Small intestine (tissue), 16 donors: ENCODE measurements at places on chromosomes 7 and 10. TPM values are rescaled to one million over a fixed set of nuclear protein-coding genes. Genes with fewer than 3 reads are reported as not detected.

GRCh38 chr10:69069090-69070042 lies 18.5 kb upstream of the SRGN start:
- DNase-seq = no peak

GRCh38 chr7:50556247-50556991 lies 8.8 kb downstream of the DDC start:
- DNase-seq = peak; percentile 89

- DNase-seq = no peak
These were observed 59.3 kb upstream of the IGFBP3 start for GRCh38 chr7:45980181-45980905.

DNA sequence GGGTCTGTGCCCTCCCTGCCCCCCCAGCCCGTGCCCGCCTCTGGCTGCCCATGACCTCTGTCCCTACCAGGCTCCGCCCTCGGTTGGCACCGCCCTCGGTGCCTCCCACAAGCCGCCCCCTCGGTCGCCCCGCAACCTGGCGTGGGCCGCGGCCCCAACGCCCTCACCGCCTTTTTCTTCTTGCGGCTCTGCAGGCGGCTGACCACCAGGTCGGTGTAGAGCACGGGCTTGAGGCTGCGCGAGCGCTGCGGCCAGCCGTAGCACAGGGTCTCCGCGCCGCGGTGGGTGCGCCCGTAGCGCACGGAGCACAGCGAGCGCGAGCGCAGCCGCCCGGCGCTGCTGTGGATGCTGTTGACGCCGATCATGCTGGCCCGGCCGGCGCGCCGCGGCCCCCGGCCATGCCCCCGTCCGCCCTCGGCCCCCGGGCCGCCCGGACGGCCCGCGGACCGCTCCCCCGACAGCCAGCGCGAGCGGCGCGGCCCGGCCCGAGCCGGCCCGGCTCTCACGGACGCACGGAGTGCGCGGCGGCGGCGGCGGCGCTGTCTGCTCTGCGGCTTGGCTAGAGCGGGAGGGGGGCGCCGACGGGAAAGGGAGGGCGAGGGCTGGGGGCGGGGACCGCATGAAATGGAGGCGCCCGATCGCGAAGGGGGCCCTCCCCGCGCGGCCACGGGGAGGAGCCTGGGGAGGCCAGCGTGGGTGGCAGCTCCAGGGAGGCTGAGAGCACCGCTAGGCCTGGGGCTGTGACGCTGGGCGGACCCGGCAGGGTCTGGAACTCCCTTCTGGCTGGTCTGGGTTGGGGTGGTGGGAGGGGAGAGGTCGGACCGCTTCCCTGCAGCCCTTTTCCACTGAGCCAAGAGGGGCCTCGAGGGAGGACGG lies 9.6 kb downstream of the PSD start:
- DNase-seq = no peak

- DNase-seq = no peak
These were observed 312.0 kb upstream of the GLI3 start for GRCh38 chr7:42548816-42549611.

PPP1R9A gene
- 0.89 TPM for polyA plus RNA-seq

PNLIPRP3 gene
- polyA plus RNA-seq = not detected

DNA sequence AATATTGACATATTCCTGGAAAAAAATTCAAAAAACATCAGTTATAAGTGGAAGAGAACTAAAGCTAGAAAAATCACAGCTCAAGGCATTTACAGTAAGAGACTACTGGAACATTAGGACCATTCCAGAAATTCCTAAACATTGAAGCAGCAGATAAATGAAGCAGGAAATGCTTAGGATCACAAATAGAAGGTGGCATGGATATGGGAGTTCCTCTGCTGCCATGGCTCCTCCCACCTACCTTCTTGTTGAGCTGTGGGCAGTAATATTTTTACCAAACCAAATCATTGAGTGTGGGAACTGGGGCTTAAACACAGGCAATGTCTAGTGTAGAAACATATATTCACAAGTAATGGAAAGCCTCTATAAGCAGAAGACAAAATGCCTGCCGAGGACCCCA lies 292.8 kb downstream of the ANKRD7 start:
- no peak for DNase-seq

SLC29A3 gene
- 0.45 TPM for polyA plus RNA-seq

CFAP69 gene
- 4.7 TPM for polyA plus RNA-seq

DNAJC12 gene
- polyA plus RNA-seq = 5.8 TPM

DNA sequence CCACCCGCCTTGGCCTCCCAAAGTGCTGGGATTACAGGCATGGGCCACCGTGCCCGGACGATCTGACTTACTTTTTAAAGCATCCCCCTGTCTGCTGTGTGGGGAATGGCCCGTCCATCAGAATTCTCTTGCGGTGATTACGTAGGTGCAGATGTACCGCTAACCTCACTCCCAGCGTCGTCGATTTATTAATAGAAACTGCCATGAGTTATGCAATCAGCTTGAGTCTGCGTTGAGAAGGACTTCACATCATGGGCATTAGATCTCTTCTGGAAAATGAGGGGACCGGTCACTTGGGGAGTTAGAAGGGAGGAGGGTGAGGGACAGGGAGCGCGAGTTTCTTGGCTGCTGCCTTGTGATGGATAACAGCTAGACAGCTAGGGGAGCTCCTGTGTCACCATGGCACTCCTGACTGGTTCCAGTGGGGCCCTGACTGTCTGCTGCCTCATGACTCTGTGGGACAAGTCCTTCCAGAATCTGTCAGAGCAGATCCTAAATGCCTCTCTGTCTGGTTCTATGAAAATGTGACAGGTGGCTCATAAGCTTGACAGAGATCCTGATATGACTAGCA lies 35.2 kb downstream of the POR start:
- DNase-seq = no peak

MRC1 gene
- 11.2 TPM for polyA plus RNA-seq

DNA sequence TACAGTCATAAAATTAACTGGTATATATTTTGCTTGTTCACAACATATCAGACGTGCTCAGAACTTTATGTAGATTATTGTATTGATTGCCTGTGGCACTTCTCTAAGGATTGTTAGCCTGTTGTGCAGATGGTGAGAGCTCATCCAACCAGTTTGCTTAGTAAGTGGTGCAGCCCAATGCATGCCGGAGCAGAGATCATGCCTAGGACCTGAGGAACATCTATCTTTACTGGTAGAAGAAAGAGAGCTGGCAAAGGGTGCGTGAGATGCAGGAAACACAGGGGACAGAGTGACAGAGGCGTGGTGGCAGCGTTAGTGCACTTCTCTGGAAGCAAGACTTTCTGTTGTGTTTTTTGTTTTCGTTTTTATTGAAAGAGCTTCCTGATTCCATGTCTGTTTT lies 35.9 kb downstream of the CCM2 start:
- DNase-seq = peak; percentile 10

DNA sequence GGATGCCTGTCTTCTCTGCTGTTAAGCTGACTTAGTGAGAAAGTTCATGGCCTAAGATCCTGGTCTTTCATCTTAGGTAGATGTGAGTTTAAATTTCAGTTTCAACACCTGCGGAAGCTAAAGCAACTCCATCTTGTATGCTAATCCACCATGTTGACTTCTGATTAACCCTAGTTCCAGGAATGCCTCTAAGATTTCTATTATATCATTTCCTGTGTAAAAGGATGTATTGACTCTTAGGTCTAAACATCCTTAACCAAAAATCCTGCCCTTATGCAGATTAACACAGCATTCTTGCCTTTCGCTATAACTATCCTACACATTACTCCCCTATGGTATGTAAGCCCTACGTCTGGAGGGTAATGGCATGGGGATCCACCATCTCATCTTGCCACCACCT lies 94.4 kb upstream of the CCDC6 start:
- DNase-seq = no peak
